ENCODE measurements at places on chromosomes 1 and 21.

- no peak for DNase-seq
- no peak overlapping the region for H3K4me3 ChIP-seq
- no peaks in the 10 kb centered on the region for H3K27me3 ChIP-seq
- H3K27ac ChIP-seq, result no peak overlapping the region
Observed at GRCh38 chr1:43430831-43431230, 22.9 kb downstream of the HYI start.

GRCh38 chr1:225517697-225518096, 89.9 kb upstream of the LBR start:
- peaks cover under 1% of the 10 kb centered on the region for H3K27me3 ChIP-seq
- no peak overlapping the region for H3K27ac ChIP-seq
- no peaks in the 10 kb centered on the region for H3K4me1 ChIP-seq
- no peak overlapping the region for H3K4me3 ChIP-seq
- no peaks in the 10 kb centered on the region for H3K36me3 ChIP-seq
- DNase-seq, result no peak

DNA sequence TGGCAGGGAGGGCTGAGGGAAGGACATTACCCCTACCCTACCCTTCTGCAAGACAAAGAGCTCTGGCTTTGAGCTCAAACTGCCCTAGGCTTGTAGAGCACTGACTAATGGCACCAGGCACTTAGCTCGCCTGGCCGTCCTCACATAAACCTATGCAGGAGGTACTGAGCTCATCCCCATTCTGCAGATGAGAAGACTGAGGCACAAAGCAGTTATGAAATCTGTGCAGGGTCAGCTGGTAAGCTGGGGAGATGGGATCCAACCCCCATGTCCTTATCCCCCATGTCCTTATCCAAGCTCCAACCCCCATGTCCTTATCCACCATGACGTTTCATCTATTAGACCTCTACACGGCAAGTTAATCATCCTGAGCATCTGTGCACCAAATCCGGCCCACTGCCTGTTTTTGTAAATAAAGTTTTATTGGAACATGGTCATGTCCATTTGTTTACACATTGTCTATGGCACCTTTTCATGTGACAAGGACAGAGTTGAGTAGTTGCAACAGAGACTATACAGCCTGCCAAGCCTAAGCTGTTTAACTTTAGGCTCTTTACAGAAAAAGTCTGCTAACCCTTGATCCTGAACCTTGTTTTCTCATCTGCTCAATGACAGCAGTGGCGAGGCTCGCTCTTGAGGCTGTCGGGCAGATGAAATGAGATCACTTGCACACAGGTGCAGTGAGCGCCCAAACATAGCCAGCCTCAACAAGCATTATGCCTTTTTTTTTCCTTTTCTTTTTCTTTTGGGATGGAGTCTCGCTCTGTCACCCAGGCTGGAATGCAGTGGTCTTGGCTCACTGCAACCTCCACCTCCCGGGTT, 86.8 kb downstream of the FBXO2 start:
- H3K36me3 ChIP-seq, result no peaks in the 10 kb centered on the region
- H3K4me1 ChIP-seq, result no peaks in the 10 kb centered on the region
- no peak for DNase-seq
- H3K4me3 ChIP-seq, result no peak overlapping the region

DNA sequence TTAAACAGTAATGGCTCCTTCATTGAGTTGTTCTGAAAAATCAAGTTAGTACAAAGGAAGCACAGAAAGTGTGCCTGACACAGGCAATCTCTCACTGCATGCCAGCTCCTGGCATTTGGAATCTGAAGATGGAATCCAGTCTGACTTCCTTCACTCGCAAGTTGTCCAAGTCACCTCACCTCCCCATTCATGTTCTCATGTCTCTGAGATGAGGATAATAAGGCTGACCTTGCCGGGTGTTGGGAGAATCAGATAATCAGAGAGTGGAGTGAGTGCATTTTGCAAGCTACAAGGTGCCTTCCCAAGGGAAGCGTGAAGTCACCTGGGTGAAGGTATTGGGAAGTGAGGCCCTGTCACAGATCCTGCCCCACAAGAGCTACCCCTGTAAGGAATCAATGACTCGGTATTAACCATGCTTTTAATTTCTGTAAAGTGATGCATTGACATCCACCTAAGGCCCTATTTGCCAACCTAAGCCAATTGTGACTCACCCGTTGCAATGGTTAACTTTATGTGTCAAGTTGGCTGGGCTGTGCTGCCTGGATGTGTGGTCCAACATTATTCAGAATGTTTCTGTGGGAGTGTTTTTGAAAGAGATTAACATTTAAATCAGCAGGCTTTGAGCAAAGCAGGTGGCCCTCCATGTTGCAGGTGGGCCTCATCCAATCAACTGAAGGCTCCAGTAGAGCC, 62.5 kb upstream of the TARBP1 start:
- H3K4me1 ChIP-seq, result peaks cover 32% of the 10 kb centered on the region
- H3K27me3 ChIP-seq, result no peaks in the 10 kb centered on the region
- no peak overlapping the region for H3K27ac ChIP-seq
- DNase-seq, result no peak
- H3K4me3 ChIP-seq, result no peak overlapping the region

DNA sequence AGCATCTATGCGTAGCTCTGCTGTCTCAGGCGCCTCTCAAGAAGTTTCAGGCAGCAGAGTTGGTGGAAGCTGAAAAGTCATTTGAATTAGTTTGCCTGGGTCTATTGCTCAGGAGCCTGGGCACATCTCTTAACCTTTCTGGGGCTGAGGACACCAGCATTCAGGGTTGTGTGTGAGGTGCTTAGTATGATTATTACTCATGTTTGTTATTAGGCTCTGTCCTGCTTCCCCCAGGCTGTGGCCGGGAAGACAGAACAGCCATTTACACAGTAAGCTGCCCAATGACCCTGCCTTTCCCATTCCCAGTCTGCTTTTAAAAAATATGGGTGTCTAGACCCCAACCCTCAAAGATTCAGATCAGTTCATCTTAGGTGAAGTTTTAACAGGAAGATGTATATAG, 53.9 kb upstream of the CACNA1E start:
- H3K4me1 ChIP-seq, result peaks cover 6% of the 10 kb centered on the region
- H3K36me3 ChIP-seq, result no peaks in the 10 kb centered on the region
- no peak overlapping the region for H3K4me3 ChIP-seq

- no peaks in the 10 kb centered on the region for H3K36me3 ChIP-seq
- H3K27ac ChIP-seq, result no peak overlapping the region
- H3K27me3 ChIP-seq, result peaks cover 3% of the 10 kb centered on the region
- no peak for DNase-seq
- H3K4me3 ChIP-seq, result no peak overlapping the region
Observed at GRCh38 chr1:203556047-203556851, 62.3 kb downstream of the OPTC start.

DNA sequence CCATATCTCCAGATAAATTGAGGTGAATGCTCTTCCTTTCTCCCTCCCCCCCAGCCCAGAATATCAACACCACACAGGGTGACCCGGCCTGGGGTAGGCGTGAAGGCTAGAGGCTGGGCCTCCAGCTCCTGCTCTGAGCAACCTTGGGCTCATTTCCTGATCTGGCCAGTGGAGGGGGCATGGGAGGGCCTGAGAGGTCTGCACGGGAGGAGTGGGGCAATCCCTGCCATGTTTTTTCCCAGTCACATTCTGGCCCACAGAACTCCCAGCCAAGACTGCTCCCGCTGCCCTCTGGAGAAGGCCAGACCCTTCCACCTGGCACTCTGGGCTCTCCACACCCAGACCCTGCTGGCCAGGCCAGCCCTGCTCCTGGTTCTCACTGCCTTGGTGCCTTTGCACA, 3.9 kb downstream of the CLDN19 start:
- DNase-seq, result no peak
- no peak overlapping the region for H3K4me3 ChIP-seq
- no peaks in the 10 kb centered on the region for H3K4me1 ChIP-seq
- no peaks in the 10 kb centered on the region for H3K36me3 ChIP-seq

DNA sequence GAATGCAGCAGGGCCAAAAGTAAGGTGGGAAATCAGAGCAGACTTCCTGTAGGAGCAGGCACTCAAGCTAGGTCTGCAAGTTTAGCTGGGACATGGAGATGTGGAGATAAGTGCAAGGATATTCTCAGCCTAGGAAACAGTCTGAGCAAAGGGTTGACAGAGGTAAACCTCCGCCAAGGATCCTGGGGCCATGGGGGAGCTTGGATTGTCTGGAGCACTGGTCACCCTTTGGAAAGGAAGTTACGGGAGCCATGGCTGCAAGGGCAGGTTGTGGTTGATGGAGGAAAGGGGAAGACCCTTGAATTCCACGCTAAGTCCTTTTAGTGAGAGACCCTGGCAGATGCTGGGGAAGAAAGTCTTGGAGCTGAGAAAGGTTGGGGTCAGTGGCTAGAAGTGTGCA, 150.9 kb downstream of the PTPRU start:
- no peak for DNase-seq
- H3K4me3 ChIP-seq, result no peak overlapping the region
- no peaks in the 10 kb centered on the region for H3K27me3 ChIP-seq
- no peak overlapping the region for H3K27ac ChIP-seq

GRCh38 chr1:97680894-97681293, 239.9 kb downstream of the DPYD start:
- no peaks in the 10 kb centered on the region for H3K4me1 ChIP-seq
- no peak overlapping the region for H3K4me3 ChIP-seq
- DNase-seq, result no peak
- no peaks in the 10 kb centered on the region for H3K27me3 ChIP-seq
- H3K27ac ChIP-seq, result no peak overlapping the region

- H3K36me3 ChIP-seq, result peaks cover 95% of the 10 kb centered on the region
- no peak for DNase-seq
- H3K4me1 ChIP-seq, result peaks cover 1% of the 10 kb centered on the region
- H3K27ac ChIP-seq, result no peak overlapping the region
- H3K27me3 ChIP-seq, result no peaks in the 10 kb centered on the region
Observed at GRCh38 chr21:45530423-45531113, 11.7 kb downstream of the SLC19A1 start.

- H3K4me3 ChIP-seq, result no peak overlapping the region
- DNase-seq, result no peak
- H3K27me3 ChIP-seq, result no peaks in the 10 kb centered on the region
- no peaks in the 10 kb centered on the region for H3K4me1 ChIP-seq
Observed at GRCh38 chr1:91857557-91858239, 28.3 kb downstream of the TGFBR3 start.

GRCh38 chr1:205701420-205701819, 21.1 kb upstream of the SLC45A3 start:
- no peaks in the 10 kb centered on the region for H3K27me3 ChIP-seq
- no peak overlapping the region for H3K27ac ChIP-seq
- no peak for DNase-seq
- H3K36me3 ChIP-seq, result peaks cover 9% of the 10 kb centered on the region
- no peak overlapping the region for H3K4me3 ChIP-seq

DNA sequence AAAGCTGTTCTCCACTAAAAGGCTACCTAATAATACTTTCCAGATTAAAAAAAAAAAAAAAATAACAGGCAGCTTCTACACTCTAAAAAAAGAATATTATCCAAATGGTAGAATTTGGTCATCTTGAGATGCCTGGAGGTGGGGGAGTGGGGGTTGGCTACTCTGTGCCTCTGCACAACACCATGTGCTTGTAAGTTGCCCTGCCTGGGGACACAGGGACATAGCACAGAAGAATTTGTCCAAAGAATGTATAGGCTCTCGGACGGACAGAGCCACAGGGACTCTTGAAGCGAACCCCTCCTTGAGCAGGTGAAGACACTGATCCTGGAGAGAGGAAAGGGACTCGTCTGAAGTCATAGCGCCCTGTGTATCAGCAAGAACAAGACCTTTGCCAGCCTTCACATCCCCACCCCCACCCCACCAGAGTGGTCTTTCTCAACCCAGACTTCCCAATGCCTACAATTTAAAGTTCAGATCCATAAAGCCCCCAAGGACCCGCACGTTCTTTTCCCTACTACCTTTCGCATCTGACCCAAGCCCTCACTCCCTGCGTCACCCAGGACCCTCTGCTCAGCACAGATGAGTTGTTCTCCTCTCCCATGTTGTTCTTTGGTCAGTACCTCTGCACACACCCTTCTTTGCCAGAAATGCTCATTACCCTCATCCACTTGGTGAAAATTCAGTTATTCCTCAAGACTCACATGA, 72.6 kb downstream of the LGR6 start:
- H3K4me3 ChIP-seq, result no peak overlapping the region
- H3K36me3 ChIP-seq, result no peaks in the 10 kb centered on the region
- no peaks in the 10 kb centered on the region for H3K4me1 ChIP-seq
- peaks cover 59% of the 10 kb centered on the region for H3K27me3 ChIP-seq
- no peak overlapping the region for H3K27ac ChIP-seq

GRCh38 chr1:228445490-228445842, 28.8 kb upstream of the TRIM17 start:
- H3K27me3 ChIP-seq, result peaks cover 11% of the 10 kb centered on the region
- no peak overlapping the region for H3K4me3 ChIP-seq
- H3K36me3 ChIP-seq, result no peaks in the 10 kb centered on the region
- H3K27ac ChIP-seq, result no peak overlapping the region
- H3K4me1 ChIP-seq, result no peaks in the 10 kb centered on the region
- DNase-seq, result no peak

DNA sequence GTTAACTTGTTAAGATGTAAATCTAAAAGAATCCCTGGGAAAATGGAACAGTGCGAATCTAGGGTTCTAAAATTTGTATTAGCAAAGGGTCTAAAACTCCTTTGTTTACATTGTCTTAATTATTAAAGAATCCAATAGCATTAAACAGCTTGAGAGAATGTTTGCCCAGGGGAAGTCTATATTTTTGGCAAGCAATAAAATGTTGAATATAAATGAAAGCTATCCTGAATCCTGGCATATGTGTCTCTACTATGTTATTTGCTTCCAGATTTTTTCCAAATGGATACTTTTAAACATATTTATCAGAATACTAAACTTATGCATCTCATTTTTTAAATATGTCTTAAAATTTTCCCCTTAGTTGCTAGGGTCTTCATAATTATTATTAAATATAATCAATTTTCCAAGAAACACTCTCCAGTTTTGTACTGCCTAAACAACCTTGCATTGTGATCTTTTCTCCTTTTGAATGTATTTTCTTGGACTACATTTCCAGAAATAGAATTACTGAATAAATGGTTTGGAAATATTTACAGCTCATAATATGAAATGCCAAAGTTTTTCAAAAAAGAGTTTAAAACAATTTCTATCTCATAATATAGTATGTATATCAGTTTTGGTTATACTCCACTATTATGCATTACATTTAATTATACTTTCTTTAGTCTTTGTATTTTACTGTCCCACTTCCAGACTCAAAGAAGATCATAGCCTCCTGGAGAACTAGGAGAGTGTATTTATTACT, 304.8 kb downstream of the USP25 start:
- H3K27me3 ChIP-seq, result no peaks in the 10 kb centered on the region
- DNase-seq, result no peak
- no peaks in the 10 kb centered on the region for H3K4me1 ChIP-seq
- no peak overlapping the region for H3K27ac ChIP-seq

All from DND-41 (cell line).